ENCODE measurements at places on chromosomes 11 and 22. TPM values are rescaled to one million over a fixed set of nuclear protein-coding genes. Genes with fewer than 3 reads are reported as not detected.

Gene OR8B2
- not detected for total RNA-seq

Gene MUC5AC
- 7.3 TPM for total RNA-seq

DNA sequence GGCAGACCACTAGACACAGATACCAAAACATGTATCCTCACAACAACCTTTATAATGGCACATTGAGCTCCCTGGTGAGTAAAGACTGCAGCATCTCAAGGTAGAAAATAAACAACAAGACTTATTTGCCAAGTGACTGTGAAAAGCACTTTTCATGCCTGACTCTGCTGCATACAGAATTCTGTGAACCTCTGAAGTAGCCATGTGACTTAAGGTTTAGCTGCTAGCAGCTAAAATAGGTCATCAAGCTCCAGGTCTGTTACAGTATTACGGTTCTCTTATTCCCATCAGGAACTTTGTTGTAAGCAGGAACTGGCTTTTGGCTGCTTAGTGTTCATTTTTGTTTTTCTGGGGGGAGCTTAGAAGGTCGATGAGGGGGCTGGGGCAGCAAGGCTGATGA is 139.4 kb downstream of the PAX6 start:
- no peak for DNase-seq

- DNase-seq, result no peak
These were observed 615.5 kb downstream of the NTM start for GRCh38 chr11:131985846-131986301.

DNA sequence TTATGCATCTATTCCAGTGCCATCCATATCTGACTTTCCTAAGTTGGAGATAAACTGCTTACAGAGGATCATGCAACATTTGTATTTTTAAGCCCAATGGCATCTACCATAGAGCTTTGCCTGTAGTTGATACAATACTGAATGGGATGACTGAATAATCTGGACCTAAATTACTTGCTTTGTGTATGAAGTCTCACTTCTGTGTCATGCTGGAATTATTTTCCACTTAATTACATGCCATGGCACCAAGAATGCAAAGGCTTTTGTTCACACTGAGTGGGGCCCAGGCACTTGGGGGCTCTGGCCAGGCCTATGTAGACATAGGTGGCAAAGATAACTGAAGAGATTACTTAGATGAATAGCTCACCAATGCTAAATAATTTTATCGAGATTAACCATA is 51.6 kb downstream of the OPCML start:
- DNase-seq, result no peak

DNA sequence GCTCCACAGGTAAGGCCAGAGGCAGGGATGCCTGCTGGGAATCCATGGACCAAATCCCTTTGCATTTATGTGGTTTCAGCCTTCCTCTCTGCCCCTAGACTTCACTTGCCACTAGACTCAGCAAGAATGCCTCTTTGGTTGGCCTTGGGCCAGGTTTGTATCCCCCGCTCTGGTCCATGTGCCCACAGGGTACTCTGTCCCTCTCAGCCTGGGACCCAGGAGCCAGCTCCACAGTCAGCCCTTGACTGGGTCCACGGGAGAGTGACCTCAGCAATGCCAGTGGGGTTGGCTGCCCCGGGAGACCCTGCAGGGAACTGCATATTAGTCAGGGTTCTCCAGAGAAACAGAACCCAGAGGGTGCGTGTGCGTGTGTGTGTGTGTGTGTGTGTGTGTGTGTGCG is 28.3 kb upstream of the LINC01488 start:
- DNase-seq, result no peak

- DNase-seq, result no peak
These were observed 32.8 kb upstream of the CLDN5 start for GRCh38 chr22:19556963-19557545.

Data from upper lobe of left lung (tissue), 6 donors.